Amniotic stem cell (primary cell): ENCODE measurements at places on chromosomes 5 and 9.

DNA sequence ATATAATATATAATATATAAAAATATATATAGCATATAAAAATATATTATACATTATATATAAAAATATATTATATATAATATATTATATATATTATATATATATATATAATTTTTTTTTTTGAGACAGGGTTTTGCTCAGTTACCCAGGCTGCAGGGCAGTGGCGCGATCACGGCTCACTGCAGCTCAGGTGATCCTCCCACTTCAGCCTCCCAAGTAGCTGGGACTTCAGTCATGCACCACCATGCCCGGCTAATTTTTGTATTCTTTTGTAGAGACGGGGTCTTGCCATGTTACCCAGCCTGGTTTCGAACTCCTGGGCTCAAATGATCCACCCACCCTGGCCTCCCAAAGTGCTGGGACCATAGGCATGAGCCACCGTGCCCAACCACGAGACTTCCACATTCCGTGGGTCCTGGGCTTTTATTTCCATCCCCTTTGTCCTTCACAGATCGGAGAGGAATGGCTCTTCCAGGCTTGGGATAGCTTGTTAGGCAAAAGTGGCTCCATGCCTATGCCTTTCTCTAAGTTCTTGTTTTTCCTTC lies 62.0 kb upstream of the IER5L start:
- no peak for DNase-seq

DNA sequence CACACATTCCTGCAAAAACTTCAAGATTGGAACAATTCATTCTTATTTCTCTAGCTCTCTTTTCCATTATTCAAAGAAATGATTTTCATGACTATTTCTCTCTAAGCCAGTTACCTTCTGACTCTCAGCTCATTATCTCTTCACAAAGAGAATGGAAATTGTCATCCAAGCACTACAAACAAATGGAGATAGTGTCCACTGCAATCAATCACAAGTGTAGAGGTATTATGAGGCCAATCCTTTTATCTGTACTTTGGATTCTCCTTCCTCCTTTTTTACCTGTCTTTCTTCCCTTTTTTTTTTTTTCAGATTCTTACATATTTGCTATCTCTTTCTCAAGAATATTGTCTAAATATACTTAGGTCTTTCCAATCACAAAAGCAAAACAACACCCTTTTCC lies 497.7 kb upstream of the MEF2C start:
- DNase-seq, result no peak

DNA sequence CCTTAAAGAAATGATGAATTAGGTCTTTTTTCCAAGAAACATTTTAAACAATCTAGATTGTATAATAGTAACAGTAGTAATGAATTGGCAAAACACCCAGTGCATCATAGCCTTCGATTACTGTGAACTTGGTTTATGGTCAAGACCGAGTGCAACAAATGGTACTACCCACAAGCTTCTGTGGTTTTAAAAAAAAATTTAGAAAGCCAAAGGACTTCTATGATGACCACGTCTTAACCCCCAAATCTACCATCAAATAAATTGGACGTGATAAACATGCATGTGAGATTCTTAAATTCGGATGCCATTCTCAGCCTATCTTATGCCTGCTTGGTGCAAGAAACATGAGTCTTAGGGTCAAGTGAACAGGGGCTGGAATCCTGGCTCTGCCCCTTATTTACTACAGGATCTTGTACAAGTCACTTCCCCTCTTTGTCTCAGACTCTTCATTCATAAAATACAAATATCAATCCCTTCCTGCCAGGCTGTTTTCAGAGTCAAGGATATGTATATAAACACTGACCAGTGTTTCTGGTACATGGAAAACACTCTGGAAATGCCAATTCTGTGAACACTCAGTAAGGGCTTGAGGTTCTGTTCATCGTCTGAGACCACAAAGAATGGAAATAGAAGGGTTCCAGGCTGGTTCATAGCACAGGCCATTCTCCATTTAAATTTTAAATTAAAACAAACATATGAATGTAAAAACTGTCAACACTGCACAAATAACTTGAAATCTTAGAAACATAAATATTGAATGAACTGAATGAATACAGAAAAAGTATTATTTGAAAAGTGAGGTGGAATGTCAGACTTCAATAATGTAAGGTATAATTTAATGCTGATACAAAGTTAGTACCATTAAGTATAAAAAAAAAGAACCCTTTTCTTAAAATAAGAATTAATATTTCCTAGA lies 107.8 kb downstream of the NR6A1 start:
- DNase-seq, result no peak

DNA sequence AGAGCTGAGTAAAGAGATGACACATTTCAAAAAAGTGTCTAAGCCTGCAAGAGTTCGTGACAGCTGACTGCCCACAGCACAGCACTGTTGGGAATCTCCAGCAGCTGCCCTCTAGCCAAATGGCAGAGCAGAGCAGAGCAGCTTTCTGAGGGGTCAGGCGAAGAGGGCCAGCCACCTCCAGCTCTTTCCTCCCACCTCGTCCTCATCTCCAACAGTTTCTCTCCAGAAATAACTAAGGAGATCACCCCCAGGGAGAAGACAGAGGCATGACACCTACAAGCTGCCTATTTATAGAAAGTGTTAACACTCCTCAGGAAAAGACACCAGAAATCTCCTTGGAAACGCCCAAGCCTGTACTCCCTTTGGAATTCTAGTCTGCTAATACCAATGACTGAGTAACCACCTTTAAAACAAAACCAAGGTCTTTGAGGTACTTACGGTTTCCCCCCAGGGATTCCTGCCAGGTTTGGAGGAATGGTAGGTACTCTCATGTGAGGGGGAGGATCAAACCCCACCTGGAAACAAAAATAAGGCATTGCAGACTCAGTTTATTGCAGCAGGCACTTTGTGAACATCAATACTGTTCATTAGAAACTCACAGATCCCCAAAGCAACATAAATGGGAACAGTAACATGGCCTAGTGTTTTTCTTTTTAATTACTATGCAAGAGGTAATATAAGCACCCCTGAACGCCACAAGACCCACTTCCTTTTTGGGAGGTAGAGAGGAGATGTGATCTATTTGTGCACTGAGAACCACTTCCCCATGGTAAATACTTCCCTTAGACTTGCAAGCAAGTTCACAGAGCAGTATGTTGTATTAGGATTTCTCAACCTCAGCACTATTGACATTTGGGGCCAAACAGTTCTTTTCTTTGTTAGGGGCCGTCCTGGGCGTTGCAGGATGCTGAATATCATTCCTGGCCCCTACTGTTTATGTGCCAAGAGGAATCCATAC lies 79.3 kb downstream of the TLE1 start:
- DNase-seq, result no peak

DNA sequence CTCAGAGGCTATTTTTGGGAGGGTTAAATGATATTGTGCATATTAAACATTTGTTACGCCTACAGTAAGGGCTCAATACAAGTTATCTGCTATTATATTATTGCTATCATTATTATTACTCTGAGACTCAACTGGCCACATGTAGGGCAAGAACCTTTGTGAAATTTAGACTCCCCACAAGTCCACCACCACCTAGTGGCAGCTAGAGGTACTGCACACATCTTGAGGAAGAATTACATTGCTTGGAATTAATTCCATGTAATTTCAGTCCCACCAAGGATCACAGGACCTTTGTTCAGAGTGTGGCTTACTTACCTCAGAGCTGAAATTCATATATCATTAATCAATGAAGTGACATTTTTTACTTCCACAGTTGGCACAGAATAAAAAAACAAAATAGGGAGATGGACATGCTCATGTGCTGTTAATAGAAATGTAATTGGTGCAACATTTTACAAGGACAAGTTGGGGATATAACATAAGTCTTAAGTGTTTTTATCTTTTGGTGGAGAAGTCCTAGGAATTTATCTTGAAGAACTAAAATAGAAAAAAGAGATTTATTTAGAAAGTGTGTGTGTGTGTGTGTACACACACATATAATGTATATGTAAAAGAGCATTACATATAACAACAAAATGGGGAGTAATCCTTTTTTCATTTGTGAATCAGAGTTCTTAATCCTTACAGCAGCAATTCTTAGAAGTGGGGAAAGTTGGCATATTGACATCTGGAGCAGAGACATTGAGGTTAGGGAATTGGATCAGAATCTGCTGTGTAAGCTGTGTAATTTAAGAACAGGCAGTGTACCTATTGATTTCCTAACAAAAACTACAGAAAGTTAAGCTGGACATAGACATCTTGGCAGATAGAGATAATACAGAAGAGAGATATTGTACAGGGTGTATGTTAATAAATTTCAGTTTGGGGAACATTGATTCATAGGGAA lies 11.2 kb downstream of the MSANTD3 start:
- peak; percentile 68 for DNase-seq

GRCh38 chr9:82920154-82920553 lies 142.8 kb downstream of the RASEF start:
- no peak for DNase-seq

DNA sequence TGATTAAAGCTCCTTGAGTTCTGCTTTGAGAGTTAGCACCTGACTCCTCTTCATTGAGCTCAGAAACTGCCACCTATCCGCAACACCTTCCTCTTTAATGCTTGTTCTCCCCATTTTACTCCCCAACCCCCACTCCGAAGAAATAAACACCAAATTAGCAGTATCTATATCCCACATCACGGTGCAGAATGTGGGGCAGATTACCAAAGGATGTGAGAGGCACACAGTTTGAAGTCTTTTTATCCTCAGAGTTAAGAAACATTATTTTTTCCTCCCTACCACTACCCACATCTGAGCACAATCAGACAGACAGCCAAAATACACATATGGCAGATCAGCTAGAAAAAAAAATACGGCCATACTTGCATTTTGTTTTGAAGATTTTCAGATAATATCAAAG lies 26.1 kb upstream of the IL7R start:
- DNase-seq, result no peak
